ENCODE measurements at places on chromosomes 12 and 14.
A peak's percentile ranks its signal among the peaks of the same experiment; 100 is the strongest.

DNA sequence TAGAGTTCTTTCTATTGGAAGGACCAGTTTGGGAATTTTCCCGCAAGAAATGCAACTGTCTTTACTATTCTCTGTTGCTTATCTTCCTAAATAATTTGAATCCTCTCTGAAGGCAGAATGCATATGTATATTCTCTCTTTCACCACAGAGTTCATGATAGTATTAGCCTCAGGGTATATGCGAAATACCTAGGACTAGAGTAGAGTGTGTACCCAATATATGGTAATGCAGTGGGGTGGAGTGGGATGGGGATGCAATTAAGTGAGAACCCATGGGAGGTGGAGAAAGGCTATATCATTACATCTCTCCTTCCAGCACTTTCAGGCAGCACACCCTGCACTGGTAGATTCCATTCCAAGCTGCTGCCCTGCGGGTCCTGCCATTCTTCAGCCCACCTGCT lies 207.3 kb downstream of the ANO2 start:
- no peak for DNase-seq

DNA sequence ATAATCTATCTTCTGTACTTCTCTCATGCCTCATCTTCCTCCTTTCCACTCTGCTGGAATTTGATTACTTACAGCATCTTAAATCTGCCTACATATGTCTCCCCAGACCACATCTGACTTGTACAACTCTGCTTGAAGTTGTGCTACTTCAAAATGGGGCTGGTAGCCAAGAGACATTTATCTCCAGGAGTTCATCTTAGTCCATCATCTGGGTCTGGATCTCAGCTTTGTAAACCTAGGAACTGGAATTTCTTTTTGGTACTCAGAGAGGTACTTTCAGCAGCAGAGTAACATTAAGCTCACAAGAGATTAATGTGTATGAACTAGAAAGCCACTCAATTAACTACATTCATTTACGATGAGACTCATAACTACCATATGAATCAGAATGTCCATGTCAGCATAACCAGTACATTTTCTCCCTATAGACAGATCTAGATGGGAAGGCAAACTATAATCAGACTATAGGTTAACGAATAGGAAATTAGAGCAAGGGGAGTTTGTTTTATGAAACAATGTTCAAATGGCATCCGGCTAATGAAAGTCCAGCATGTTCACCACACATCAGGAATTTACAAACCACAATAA lies 178.8 kb downstream of the CEP128 start:
- DNase-seq, result no peak

DNA sequence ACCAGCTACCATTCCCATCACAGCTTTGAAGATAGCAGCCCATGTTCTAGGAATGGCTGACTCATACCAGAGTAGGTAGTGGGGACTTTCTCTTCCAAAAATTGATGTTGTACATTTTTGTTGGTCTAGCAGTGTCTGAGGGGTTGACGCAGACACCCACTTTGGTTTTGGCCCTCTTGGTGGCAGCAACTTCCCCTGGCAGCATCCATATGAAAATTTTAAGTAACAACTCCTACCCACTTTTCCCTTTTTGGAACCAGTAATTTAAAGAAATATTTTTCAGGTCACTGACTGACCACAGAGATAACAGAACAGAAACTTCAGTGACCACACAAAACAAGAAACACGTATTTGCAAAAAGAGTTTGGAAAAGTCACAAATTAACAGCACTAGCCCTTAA lies 162.0 kb upstream of the TMCC3 start:
- DNase-seq, result no peak

DNA sequence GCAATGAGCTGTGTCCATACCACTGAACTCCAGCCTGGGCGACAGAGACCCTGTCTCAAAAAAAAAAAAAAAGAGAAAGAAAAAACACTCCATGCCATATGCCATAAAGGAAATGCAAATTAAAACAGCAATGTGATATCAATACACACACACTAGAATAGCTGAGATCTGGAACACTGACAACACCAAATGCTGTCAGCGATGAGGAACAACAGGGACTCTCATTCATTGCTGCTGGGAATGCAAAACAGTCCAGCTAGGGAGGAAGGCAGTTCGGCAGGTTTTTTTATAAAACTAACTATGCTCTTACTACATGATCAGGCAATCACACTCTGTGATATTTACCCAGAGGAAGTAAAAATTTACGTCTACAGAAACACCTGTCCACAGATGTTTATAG lies 3.4 kb upstream of the ABCB9 start:
- no peak for DNase-seq

DNA sequence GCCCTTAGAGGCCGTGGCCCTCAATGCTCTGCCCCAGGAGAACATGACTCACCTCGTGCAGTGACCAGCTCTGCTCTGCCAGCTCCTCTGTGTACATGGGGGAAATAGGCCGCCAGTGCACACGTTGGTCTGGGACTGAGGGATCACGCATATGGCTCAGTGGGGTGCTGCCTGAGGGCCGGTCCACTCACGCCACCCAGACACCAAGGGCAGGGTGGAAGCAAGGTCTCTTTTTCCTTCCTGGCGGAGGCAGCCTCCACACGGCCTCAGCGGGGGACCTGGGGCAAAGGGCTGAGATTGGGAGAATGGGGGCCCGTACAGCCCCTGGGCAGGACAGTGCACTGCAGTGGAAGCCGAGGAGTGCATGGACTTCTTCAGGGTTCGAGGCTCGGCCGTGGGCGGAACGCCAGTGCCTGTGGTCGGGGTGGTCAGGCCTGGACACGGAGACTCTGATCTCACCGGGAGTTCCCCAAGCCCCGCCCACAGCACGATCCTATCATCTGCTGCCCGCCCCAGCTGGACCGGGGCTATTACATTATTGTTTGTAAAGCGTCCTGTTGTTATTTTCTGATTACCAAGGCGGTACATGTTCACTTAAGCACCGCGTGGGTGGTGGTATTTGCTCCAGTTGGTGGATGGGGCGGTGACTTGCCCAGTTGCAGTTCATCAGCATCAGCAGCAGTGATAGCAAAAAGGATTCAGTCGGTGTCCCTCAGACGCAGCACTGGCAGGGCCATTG lies 38.8 kb upstream of the TDRD9 start:
- DNase-seq, result no peak

DNA sequence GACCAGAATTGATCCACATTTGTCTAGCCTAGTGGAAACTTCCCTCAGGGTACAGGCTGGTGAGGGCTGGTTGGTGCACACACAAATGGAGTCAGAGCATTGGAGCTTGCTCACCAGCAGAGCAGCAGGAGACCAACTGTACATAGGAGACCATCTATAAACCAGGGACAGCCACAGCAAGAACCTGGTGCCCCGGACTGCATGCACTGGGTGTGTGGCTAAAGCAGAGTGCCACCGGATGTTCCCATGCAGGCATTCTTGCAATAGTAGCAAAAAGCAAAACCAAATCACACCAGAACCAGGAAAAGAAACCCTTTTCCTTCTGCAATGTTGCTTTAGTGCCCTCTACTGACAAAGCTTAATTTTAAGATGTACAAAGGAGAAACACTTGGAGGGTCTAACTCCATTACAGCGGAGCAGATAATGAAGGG lies 136.4 kb downstream of the MDGA2 start:
- peak; percentile 10 for DNase-seq

DNA sequence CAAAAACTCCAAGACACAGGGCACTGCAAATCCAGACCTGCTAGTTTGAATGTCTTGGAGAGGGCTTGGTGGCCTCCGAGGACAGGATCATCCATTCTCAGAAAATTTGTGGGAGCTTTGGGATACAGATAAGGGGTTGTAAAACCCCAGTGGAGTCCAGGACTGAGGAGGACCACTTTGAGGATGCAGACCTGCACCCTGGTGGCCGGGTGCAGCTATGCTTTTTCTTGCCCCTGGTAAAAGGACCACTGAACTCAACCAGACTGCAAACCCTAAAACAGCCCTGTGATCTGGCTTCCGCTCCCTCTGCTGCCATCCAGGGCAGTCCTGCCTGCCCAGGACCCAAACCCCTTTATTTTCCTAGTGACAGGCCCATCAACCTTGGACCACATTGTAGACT lies 169.5 kb upstream of the DAAM1 start:
- no peak for DNase-seq

GRCh38 chr14:56199095-56199981 lies 81.1 kb downstream of the PELI2 start:
- no peak for DNase-seq

GRCh38 chr12:100101000-100101399 lies 41.7 kb downstream of the BLTP3B start:
- DNase-seq, result no peak

GRCh38 chr14:24693983-24694382 lies 60.0 kb upstream of the GZMB start:
- DNase-seq, result no peak

GRCh38 chr12:24823808-24824515 lies 124.9 kb downstream of the BCAT1 start:
- no peak for DNase-seq

DNA sequence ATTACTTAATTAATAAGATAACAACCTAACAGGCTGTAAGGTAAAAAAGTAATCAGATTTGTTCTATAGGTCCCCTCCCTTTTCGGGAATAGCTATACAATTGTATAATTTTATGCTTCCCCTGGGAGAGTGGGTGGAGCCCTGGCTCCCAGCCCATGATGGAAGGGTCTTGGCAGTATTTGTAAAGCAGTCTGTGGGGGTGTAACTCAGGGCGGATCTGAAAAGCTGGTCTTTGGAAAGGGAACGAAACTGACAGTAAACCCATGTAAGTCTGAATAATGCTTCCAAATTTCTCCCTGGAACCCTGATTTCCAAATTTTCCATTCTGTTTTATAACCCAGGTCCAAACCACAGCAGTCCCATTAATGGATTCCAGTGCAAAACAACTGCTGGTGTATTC lies 110.4 kb downstream of the DAD1 start:
- DNase-seq, result no peak

GRCh38 chr12:30811966-30812365 lies 57.2 kb upstream of the CAPRIN2 start:
- DNase-seq, result no peak

GRCh38 chr12:100533376-100533775 lies 40.1 kb upstream of the GAS2L3 start:
- no peak for DNase-seq

- no peak for DNase-seq
Measured at GRCh38 chr12:128729628-128730121, 94.1 kb downstream of the SLC15A4 start.

- DNase-seq, result no peak
Measured at GRCh38 chr14:75141967-75142366, 15.1 kb upstream of the NEK9 start.

DNA sequence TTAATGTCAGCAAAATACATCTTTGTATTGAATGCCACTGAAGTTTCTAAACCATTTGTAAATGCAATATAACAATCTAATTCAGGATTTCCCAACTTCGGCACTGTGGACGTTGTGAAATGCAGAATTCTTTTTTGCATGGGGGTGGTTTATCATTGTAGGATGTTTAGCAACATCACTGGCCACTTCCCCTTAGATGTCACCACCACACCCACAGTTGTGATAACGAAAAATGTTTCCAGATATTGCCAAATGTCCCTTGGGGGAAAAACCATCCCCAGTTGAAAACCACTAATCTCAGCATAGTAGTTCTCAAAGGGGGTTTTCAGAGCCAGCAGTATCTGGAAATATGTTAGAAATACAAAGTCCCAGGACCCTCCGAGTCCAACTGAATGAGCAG lies 203.3 kb downstream of the NAV3 start:
- DNase-seq, result no peak

DNA sequence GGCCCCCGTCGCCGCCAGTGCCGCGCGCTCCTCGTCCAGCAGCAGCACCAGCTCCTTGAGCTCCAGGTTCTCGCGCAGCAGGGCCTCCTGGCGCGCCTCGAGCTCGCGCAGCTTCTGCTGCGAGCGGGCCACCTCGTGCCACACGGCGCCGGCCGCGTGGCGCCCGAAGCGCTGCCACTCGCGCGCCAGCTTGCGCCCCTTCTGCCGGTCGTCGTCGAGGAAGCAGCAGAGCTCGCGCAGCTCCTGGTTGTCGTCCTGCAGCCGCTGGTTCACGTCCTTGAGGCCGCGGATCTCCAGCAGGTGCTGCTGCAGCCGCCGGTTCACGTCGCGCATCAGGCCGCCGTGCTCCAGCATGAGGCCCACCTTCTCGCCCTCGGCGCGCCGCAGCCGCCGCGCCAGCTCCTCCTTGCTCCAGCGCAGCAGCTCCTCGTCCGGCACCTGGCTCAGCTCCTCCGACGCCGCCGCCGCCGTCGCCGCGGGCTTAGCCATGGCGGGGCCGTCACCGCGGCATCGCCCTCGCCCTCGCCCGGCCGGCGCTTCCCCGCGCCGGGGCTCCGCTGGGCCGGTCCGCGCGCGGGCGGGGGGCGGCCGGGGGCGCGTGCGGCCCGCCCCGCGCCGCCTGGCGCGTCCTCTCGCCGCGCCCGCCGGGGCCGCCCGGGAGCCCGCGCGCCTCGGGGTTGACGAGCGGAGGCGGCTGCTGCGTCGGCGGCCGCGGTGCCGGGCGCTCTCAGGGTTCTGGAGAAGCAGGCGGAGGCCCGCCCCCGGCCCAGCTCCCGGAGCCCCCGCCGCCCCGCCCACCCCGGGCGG lies at the start of gene CCDC85C:
Gene CCDC85C (minus strand): TSS at position 737 of the 807 bp plus-strand sequence. CDS start 248 bp downstream, at position 489.
- no peak for DNase-seq

GRCh38 chr14:68938271-68939150 lies 40.6 kb downstream of the ACTN1 start:
- DNase-seq, result no peak

DNA sequence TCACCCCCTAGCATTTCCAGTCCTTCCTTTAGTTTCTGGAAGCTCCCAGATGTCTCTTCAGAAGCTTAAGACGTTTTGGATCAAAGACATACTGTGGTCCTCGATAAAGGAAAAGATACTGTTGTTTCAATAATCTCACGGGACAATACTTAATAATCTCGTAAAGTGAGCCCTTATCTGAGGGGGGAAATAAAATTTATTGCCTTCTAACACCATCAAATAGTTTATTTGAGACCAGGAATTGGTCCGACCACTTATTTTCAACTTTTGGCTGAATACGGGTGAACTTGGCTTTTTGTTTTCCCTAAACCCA lies 640 bp upstream of the G2E3 start:
- no peak for DNase-seq

DNA sequence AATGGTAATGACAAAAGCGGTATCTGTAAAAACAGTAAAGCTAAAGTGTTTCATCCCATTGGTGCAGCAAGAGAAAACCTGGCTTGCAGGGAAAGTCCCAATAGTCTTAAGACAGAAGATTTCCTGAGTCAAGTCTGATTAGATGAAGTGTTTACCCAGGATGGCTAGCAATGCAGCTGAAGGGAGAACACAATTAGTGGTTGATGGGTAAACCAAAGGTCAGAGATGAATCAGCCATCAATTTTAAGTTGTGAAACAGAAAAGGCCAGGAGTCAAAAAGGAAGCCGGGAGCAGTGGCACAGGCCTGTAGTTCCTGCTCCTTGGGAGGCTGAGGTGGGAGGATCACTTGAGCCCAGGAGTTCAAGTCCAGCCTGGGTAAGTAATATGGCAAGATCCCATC lies 52.6 kb downstream of the SEC23A start:
- no peak for DNase-seq

DNA sequence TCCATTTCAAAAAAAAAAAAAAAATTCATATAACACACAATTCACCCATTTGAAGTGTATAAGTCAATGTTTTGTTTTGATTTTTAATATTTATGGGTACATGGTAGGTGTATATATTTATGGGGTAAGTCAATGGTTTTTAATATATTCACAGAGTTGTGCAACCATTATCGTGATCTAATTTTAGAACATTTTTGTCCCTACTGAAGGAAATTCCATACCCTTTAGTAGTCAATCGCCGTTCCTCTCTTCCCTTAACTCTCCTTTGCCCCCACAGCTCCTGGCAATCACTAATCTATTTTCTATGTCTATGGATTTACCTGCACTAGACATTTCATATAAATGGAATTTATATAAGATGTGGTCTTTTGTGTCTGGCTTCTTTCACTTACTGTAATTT lies 92.8 kb downstream of the TRAFD1 start:
- DNase-seq, result no peak

GRCh38 chr12:99436584-99436983 lies 211.0 kb upstream of the GARIN6 start:
- DNase-seq, result no peak
